ENCODE measurements at places on chromosomes 12 and 14.

DNA sequence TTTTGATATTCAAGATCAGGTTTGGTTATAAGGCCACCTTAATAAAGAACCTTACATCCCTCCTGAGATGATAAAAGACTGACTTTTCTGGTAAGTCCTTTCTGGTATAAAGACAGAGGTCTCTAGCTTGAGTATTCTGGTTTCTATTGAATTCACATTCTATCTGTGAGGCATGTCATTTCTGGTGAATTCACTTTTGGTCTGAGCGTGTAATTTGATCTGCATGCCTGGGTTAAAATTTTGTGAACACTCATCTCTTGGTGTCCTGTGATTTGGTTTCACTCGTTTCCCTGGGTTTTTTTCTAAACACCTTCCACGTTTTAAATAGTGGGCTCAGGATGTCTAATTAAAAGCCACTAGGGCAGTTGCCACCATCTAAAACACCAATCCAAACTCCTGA lies 12.2 kb downstream of the EIF5 start:
- peak; percentile 33 for DNase-seq

- DNase-seq, result peak; percentile 20
Observed at GRCh38 chr14:88868558-88869159, 44.2 kb downstream of the TTC8 start.

DNA sequence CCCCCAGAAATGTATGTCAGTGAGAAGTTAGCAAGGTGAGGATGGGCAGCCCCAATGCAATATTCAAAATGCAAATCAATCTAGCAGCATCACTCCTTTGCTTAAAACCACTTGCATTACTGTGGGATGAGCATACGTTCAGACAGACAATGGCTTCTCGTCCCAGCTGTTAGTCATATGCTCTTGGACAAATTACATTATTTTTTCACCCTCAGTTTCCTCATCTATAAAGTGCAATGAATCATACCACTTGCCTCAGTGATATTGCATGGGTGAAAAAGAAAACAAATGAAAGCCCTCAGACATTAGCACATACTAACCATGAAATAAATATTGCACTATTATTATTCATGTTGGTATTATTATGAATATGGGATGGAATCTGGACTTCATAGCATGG lies 132.3 kb downstream of the C12orf75 start:
- DNase-seq, result peak; percentile 72

DNA sequence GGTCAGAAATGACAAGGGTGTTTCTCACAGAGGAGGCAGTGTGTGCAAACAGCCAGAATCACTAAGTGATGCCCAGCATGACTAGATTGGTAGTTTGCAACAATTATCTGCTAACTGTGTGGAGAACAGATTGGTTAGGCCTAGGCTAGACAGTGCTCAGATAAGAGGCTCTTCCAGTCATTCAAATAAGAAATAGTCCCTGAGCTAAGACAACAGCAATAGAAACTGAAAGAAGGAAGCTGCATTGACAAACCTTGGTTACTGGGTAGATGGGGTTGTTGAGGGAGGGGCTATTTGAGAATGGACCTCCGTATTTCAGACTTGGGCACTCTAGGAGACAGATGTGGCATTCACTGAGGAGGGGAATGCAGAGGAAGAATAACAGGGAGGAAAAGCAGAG lies 255.0 kb upstream of the NPAS3 start:
- no peak for DNase-seq

DNA sequence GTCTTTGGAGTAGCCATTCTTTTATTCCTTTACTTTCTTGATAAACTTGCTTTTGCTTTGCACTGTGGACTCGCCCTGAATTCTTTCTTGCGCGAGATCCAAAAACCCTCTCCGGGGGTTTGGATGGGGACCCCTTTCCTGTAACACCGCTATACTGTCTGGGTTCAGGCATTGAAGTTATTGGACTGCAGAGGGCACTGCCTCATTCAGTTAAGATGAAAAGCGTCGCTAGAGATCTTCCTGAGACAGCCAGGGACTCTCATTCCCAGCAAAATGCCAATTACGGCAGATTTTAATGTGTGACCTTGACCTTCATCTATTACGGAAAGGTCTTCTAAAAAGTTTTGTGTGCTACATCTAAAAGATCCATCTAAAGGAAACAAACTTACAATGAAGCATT lies 17.3 kb upstream of the RIMKLB start:
- DNase-seq, result no peak

DNA sequence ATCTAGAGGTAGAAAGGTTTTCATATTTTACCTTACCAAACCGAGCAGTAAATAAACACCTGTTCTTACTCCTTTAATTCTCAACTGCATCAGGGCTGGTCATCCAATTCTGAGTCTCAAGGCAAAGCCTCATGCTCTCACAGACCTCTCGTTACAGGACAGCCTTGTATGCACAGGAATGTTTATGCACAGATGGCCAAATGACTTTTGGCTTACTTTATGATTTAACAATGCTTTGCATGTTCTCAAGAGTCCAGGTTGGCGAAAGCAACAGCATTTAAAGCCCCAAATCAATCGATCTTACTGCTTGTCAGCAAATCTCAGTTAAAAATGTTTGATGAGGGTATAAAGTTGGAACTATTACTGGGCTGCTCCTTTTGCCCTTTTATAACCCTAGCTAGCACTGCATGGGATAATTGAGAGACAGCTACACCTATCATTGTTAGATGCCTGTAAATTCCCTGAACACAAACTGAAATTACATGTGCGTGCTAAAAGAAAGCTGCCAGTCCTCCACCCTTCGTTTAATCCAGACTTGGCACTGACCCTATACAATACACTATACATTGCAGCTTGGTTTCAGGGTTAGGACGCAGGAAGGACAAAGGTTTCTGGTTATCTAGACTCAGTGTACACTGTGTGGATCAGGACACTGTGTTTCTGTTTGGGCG lies 63.6 kb downstream of the TMCC3 start:
- peak; percentile 35 for DNase-seq

- DNase-seq, result peak; percentile 86
Observed at GRCh38 chr12:80857311-80857710, 80.4 kb downstream of the LIN7A start.

DNA sequence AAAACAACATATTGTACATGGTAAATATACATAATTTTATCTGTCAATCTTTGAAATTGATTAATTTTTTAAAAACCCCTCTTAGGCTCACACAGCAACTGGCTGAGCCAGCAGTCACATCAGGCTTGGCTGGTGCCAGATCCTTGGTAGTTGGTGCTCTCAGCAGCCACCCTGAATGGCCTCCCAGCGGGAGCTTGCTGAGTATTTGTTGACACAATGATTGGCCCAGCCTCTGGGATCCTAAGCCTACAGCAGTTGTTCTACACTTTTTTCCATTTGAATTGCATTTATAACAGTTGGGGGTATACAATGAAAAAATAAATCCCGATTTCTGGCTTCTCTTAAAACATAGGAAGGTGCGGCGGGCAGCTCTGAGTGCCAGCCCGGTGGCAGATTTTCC lies 11.1 kb downstream of the PRKAB1 start:
- DNase-seq, result no peak

DNA sequence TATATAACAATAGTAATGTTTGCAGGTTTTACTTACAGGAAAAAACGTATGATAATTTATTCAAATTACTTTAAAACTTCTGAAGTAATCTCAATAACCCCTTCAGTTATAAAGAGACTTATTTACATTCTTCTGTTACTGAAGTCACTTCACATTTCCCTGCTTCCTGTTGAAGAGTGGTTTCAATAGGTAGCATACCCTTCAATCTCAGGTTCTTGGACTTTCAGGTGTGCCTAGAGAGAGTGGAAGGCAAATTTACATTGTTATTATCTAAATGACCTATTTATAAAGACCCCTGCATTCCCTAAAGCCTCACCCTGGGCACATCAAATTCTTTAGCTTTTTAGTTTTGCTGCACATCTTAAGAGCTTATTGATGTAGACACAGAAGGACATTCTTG lies 137.6 kb upstream of the AEBP2 start:
- no peak for DNase-seq

DNA sequence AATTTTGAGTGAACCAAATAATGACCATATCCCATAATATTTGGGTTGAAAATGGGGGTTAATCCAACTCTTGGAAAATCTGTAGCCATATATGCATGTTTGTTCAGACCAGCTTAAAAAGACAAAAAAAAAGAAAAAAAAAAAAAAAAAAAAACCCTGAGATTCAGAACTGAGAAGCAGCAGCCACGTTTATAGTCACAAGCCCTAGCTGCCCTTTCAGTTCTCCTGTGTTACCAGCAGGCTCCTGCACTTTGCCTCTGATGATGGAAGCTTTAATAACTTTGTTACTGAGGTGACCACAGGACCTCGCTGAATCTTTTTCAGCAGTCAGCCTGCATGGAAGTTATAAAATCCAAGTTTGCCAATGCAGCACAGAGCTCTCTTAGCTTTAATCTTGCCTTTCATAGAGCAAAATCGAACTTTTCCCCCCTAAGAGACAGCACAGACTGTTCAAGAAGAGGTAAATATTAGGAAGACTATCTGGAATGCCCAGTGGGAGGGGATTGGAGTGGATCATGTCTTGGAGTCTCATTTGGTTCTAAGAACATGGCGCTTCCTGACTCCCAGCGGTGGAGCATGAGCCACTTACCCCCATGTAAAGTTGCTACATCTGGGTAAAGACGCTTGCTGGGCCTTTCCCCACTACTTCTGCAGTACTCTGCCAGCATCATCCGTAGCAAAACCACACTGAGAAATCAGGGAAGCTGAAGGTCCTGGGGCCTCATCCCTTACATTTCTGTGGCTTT lies 20.6 kb downstream of the GNG2 start:
- peak; percentile 63 for DNase-seq

- DNase-seq, result peak; percentile 64
Observed at GRCh38 chr14:69695322-69696203, 71.4 kb upstream of the SRSF5 start.

GRCh38 chr12:56616925-56617324 lies 13.2 kb downstream of the BAZ2A start:
- DNase-seq, result no peak

GRCh38 chr12:52038447-52038846 lies 12.8 kb upstream of the NR4A1 start:
- DNase-seq, result no peak

GRCh38 chr12:112606611-112607365 lies 184.8 kb upstream of the RPH3A start:
- DNase-seq, result no peak

- no peak for DNase-seq
Observed at GRCh38 chr14:99380402-99380801, 100.3 kb downstream of the SETD3 start.

GRCh38 chr12:92068459-92068858 lies 77.2 kb downstream of the BTG1 start:
- DNase-seq, result peak; percentile 16

DNA sequence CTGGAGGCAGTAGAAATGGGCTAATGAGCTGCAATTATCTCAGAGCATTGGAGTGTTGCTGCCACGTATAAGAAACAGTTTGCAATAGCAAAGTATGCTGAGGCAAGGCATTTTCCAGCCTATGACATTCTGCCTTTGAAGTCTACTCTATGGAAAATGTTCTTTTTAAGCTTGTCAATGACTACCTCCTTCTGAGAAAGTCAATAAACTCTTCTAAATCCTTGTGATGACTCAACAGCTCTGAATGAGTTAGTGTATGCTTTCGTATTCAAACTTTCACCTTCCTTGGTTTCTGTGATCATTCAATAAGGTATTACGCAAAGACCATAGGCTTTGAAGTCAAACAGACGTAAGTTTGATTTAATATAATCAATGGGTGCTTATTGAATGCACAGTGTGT lies 111.2 kb downstream of the CAPZA3 start:
- DNase-seq, result peak; percentile 66

DNA sequence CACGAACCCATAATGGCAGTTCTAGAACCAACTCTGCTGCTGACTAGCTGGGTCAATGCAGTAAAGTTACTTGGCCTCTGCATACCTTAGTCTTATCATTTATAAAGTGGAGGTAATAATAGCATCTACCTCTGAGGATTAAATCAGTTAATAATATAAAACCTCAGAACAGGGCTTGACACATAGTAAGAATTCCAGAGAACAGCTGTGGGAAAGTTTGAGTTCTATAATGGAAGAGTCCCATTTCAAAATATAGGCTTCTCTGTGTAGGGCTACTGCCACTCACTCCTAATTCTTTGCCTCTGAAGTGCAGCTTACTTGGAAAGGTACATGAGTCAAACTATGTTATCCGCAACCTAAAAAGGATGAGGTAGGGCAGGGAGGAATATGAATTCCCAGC lies 269.2 kb upstream of the PRKD1 start:
- no peak for DNase-seq

- no peak for DNase-seq
Observed at GRCh38 chr12:52643233-52644077, 8.6 kb downstream of the KRT2 start.

DNA sequence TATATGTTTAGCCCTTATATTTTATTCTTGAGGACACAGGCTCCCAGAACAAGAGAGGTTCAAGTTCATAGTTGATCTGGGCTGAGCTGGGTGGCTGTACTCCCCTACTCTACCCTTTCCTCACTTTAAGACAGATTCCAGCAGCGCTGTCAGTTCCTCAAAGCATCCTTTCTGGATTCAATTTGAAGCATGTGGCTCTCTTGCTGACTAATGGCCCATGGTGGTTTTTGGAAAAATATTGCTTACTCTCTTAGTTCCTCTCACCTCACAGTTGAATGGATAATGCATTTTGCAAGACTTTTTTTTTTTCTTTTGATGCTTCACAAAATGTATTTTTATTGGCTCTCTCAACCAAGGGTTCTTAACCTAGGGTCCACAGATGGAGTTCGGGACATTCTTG lies 4.1 kb downstream of the PELI2 start:
- DNase-seq, result peak; percentile 69

- no peak for DNase-seq
Observed at GRCh38 chr14:96581902-96582301, 79.7 kb downstream of the PAPOLA start.

- no peak for DNase-seq
Observed at GRCh38 chr12:737122-737739, 15.1 kb upstream of the WNK1 start.

- no peak for DNase-seq
Observed at GRCh38 chr12:128961308-128961902, 108.1 kb downstream of the GLT1D1 start.

DNA sequence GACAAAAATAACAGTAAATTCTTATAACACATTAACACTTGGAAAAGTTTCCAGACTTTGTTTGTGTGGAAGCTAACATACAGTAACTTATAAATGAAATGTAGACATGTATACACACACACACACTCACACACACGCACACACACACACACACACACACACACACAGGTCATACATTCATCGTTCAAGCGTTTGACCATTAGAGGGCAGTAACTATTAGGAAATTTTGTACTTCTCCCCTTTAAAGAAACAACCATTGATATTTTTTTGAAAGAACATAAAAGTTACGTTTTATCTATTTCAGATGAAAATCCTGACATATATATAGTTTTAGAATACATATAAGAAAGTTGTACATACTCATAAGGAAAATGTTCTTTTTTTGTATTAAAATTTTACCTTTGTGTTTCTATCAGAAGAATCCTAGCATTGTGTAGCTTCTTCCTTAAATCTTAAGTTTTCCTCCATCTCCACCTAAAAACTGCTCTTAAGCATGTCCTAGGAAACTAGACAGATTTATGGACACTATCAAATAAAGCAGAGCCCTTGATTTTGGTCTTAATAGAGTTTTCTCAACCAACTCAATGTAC lies 29.0 kb downstream of the PTPRQ start:
- peak; percentile 81 for DNase-seq

- DNase-seq, result no peak
Observed at GRCh38 chr14:48853159-48853558, 733.0 kb downstream of the RPS29 start.
